ENCODE measurements at places on chromosomes 2 and 18. TPM values are rescaled to one million over a fixed set of nuclear protein-coding genes. Genes with fewer than 3 reads are reported as not detected.

GRCh38 chr2:38394903-38395341, 17.8 kb upstream of the ATL2 start:
- DNase-seq, result no peak

GRCh38 chr18:36420826-36421225, 123.3 kb downstream of the FHOD3 start:
- no peak for DNase-seq

- no peak for DNase-seq
These were observed 81.2 kb downstream of the MYO5B start for GRCh38 chr18:50113726-50114125.

- no peak for DNase-seq
These were observed 195.4 kb downstream of the ZEB2 start for GRCh38 chr2:144324446-144325045.

GRCh38 chr18:50441501-50441900, 66.7 kb downstream of the SKA1 start:
- DNase-seq, result no peak

DNA sequence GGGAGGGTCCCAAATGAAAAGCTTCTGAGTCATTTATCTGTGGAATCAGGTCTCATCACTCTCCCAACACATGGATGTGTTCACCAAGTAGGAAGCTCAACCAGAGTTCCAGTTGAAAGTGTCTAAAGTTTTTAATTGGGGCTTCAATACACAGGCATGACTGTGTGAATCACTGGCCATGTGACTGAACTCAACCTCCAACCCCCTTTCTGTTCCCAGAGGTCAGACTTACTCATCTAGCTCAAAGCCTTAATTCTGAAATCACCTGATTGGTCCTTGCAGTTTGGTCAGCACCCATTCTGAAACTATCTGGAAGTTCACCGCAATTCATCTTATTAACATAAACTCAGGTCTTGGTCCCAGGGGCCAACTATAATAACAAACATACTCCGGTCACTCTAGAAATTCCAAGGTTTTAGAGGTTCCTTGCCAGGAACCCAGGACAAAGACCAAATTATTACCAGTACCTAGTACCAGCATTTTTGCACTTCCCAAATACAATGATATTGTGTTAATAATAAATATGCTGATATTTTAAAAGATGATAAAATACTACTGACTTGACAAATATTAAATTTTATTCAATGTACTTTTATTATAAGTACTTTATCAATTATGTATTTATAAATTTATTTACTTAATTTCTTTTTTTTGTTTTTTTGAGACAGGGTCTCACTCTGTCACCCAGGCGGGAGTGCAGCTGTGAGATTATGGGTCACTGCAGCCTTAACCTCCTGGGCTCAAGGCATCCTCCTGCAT, 10.7 kb upstream of the RBM45 start:
- no peak for DNase-seq

DNA sequence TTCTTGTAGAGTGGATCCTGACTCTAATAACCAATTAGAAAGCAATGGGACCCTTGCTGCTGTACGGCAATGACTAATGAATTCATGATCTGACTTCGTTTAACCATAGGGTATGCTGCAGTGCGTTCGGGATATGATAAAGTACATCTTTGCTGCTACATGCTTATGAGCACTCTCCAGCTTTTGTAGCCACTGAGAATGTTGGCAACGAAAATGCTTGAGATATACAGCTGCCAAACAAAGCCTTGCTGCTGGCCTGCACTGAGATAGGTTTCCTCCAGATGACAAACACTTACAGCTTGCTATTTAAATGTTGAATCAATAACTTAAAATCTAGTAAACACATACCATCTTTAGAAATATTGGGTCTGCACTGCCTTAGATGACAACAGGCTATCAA, 372.4 kb upstream of the SLC8A1 start:
- DNase-seq, result no peak

DNA sequence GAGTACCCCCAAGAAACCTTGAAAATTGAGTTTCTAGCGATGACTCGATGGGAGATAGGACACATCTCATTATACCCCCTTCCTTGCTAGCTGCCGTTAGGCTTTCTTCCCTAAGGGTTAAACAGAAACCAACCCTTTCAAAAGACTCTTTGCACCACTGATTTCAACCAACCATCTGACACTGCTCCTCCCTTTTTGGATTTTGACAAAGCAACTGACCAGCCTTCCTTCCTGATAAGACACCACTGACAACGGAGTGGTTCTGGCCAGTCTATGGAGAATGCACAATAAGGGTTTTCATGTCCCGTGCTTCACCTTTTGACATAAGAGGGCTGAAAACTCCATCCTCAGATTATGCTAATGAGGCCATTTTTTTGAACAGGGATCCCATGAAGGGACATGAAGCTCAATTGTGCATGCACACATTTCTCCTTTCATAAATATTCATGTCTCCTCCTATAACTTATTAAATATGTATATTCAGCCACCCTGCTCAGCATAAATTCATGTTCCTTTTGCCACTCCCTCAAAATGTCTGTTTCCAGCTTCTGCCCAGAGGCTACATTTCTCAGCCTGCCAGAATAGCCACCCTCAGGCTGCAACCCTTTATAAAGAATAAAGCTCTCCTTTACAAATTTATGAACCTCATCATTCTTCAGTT, 52.8 kb upstream of the SLC35F5 start:
- DNase-seq, result no peak

GRCh38 chr2:149597668-149598326, 10.2 kb upstream of the MMADHC start:
- DNase-seq, result peak; percentile 50

XPO1 gene
- total RNA-seq, result 134 TPM

STPG4 gene
- total RNA-seq, result 0.20 TPM

Measured in mucosa of gallbladder (tissue), 1 donor.